ENCODE measurements at places on chromosomes 1 and 21.

- DNase-seq, result no peak
Observed at GRCh38 chr1:202123336-202123813, 658 bp downstream of the GPR37L1 start.

- no peak for DNase-seq
Observed at GRCh38 chr1:228088586-228089498, 6.3 kb downstream of the ARF1 start.

GRCh38 chr1:181424786-181425403 is 58.4 kb upstream of the CACNA1E start:
- peak; percentile 41 for DNase-seq

DNA sequence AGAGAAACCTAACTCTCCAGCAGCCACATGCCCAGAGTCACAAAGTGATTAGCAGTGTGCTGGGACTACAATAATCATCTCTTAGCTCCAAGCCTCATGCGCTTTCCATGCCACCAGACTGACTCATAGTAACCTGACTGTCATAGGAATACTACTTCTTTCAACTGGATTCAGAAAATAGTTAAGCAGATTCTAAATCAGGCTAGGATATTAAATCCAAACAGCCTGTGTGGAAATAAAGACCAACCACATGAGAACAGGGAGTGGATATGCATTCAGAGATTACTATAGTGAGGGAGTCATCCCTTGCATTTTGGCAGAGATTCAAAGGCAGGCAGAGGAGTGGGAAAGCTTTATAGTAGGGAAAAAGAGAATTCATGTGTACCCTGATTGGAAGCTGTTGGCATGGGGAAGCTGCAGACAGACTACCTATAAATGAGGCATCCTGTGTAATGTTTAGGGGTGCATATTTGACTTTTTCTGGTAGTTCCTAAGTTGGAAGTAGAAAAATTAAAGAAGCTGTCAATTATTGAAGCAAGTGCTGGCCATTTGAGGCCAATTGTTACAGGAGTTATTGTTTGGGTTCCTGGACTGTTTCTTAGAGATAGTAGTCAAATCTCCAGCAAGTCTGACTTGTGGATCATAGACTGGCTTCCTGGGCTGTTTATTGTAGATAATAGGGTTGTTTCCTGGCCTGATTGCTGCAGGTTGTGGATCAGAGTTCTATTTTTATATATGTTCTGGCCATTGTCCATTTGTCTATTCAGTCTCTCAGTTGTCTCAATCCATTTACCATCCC is 31.7 kb upstream of the DNAH14 start:
- DNase-seq, result no peak

GRCh38 chr1:65493802-65494201 is 73.3 kb downstream of the LEPR start:
- DNase-seq, result no peak

DNA sequence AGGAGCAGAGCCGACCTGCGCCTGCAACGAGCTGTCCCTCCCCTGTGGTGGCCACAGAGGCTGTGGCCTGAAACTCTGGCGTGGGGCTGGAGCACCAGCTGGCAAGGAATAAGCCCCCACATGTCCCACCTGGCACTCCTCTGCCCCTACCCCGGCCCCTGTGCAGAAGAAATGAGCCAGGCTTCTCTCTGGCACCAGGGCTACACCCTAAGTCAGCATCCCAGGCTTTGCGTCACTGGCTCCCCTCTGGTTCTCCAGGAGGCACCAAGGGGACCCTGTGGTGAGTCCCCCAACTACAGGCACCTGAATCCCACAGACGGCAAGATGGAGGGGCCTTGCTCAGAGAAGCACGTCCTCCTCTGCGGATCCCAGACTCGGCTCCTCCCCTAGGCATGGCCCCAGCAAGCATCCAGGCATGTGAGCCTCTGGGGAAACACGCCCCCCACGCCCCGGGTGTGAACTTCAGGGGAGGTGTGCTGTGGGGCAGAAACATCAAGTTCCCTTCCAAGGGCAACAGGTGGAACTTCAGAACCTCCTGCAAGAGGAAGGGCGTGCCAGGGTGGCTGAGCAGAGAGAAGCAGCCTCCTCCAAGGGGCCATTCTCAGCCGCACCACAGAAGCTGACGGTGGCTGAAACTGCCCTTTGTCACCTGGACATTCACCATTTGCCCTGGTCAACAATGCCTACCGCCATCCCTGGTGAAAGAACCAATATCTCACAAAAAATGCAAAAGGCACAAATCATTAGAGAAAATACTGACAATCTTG is 2.9 kb downstream of the KRTAP10-7 start:
- no peak for DNase-seq
